Foreskin melanocyte (primary cell): ENCODE measurements at places on chromosomes 12 and 14.

DNA sequence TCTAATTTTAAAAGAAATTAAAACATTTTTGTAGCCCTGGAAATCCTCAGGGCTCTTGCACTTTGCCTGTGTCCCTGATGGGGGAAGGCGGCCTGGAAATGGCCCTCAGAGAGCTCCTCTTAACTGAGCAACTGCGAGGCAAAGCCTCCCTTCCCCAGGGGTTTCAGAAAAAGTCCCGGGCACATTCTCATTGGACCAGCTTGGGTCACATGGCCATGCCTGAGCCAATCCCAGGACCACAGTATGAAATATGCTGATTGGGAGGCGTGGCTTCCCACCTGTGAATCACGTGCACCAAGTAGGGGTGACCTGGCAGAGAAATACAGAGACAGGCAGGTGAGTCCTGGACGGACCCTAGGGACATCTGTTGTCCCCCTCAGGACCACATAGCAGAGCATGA is 90.4 kb upstream of the SFSWAP start:
- DNase-seq = no peak

DNA sequence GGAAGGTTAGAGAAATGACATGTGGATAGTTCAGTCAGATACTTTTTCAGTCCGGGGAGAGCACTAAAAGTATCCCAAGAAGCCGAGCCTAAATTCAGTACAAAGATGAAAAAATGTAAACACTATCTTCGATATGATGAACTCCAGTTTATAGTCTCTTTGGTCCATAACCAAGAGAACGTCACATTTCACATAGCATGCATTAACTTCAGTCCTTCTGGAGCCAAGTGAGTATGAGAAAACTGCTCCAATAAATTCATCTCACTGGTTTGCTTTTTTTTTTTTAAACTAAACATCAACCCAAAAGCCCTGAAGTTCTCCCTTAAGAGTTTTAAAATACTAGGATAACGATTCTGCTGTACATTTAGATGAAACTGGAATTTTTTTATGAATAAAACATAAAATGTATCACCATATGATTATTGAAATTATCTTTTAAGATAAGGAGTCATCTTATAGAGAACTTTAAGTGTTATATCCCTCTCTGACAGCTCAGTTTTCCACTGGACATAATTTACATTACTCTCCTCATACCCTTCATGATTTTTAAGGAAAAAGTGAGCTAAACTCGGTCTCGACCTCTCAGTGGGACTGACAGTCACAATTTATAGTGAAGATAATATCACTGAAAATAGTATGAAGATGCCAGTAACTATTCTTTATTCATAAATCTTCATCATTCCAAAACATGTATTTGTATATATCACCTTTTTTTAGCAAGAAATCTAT is 841.5 kb upstream of the FLRT2 start:
- no peak for DNase-seq

GRCh38 chr12:69966409-69966808 is 141.4 kb downstream of the MYRFL start:
- no peak for DNase-seq

- no peak for DNase-seq
These were observed 328.0 kb downstream of the NRXN3 start for GRCh38 chr14:78498062-78498595.

- no peak for DNase-seq
These were observed 124.1 kb downstream of the STXBP6 start for GRCh38 chr14:24925771-24926374.

DNA sequence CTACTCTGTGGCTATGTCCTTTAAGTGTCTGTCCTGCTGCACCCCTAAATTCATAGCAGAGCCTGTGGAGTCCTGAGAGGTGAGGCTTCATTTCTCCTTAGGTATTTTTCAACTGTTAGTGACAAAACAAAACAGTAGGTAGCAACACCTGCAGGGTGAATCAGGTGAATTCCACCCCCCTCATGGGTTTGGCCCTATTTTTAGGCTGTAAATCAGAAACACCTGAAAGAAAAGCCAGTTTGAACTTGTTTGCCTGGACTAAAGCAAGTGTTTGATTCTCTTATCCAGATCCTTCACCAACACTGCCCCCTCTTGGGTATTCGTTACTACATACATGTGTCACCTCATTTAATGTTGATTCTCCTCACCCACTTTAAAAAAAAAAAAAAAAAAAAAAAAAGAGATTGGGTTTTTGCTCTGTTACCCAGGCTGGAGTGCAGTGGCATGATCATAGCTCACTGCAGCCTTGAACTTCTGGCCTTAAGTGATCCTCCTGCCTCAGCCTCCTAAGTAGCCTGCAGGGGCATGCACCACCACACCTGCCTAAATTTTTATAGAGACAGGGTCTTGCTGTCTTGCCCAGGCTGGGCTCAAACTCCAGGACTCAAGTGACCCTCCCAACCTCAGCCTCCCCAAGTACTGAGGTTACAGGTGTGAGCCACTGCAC is 10.3 kb downstream of the TBPL2 start:
- DNase-seq = peak; percentile 53

- no peak for DNase-seq
These were observed at the start of gene RDH5 for GRCh38 chr12:55720071-55720564. Gene RDH5, plus strand, starts transcription at chr12:55720393. Its CDS starts 792 bp downstream, at chr12:55721185.

DNA sequence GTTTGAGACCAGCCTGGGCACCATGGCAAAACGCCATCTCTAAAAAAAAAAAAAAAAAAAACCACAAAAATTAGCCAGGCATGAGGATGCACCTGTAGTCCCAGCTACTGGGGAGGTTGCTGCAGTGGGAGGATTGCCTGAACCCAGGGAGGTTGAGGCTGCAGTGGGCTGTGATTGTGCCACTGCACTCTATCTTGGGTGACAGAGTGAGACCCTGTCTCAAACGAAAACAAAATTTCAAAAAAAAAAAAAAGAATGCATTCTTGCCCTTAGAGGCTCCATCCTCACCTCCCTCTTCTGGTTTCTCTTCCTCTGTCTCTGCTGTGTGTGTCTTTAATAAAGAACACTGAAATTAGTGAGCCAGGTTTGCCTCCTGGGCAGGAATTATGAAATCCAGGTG is 107.8 kb downstream of the VCPKMT start:
- no peak for DNase-seq

- no peak for DNase-seq
These were observed 307.8 kb downstream of the NOVA1 start for GRCh38 chr14:26289891-26290486.
